ENCODE measurements at places on chromosomes 6 and 20.
A peak's percentile ranks its signal among the peaks of the same experiment; 100 is the strongest.

GRCh38 chr6:139663996-139664395 is 289.5 kb upstream of the CITED2 start:
- no peak for DNase-seq

DNA sequence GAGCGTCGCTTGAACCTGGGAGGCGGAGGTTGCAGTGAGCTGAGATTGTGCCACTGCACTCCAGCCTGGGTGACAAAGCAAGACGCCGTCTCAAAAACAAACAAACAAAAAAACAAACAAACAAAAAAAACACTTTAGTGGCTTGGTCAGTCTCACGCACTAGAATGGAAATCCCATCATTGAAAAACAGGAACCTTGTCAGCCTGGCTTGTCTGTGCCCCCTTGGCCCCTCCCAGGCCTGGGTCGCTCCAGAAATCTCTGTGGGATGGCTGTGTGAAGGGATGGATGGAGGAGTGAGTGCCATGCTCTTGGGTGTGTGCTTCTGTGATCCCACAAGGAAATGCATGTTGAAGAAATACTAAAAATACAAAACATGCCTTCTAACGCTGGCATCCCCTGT is 20.9 kb upstream of the NAA20 start:
- DNase-seq, result no peak

- no peak for DNase-seq
Measured at GRCh38 chr20:57980506-57980905, 247.9 kb downstream of the ANKRD60 start.

GRCh38 chr6:156258981-156259380 is 518.2 kb upstream of the ARID1B start:
- no peak for DNase-seq

DNA sequence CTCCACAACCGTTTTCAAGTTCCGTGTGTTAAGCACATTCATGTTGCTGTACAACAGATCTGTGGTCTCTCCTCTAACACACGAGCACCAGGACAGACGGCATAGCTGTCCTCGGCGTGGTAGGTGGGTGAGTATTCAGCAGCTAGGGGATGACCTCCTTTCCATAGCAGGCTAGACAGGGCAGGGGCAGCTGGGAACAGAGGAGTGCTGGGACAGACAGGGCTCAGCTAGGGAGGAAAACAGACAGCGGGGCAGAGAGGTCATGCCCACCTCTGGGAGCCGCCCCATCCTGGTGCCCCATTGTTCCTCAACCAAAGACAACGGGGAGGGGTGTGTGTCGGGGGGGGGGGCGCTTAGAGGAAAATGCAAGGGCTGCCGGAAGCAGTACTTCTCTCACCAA is 271.5 kb upstream of the FOXQ1 start:
- DNase-seq, result no peak

- DNase-seq, result no peak
Measured at GRCh38 chr6:147087641-147088040, 116.6 kb upstream of the STXBP5 start.

DNA sequence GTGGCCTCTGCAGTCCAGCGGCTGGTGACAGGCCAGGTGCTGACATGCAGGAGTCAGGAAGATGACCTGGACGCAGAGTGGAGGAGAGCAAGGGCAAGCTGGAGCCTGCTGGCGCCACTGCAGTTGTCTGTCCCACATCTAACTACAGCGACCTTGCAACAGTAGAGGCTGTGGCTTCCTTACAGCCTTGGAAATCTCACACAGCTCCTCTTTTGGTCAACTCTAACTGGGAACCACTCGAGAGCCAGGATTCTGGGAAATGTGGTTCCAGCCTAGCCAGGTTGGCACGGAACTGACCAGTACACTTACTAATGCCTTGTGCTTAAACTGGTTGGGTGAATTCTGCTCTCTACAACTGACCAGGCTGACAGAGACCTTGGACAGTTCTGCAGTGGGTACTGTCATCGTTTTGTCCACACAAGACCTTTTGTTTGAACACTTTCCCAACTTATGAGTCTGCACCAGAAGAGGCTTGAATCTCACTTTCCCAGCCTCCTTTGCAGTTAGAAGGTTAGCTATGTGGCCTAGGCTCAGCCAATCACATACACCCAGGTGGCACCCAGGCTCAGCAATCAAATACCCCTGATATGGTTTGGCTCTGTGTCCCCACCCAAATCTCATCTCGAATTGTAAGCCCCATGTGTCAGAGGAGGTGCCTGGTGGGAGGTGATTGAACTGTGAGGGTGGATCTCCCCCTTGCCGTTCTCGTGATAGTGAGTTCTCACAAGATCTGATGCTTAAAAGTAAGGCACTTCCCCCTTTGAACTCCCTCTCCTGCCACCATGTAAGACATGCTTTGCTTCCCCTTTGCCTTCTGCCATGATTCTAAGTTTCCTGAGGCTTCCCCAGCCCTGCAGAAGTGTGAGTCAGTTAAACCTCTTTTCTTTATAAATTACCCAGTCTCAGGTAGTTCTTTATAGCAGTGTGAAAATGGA is 153.5 kb downstream of the ZMYND8 start:
- DNase-seq, result no peak

GRCh38 chr6:40733770-40734396 is 146.7 kb upstream of the LRFN2 start:
- no peak for DNase-seq

DNA sequence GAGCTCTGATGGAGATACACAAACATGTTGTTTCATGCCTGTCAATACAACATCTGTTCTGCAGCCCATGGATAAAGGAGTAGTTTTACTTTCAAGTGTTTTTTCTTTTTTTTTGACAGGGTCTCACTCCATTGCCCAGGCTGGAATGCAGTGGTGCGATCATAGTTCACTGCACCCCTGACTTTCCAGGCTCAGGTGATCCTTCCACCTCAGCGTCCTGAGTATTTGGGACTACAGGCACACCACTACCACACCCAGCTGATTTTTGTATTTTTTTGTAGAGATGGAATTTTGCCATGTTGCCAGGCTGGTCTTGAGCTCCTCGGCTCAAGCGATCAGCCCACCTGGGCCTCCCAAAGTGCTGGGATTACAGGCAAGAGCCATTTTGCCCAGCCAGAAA is 97.0 kb downstream of the SMAP1 start:
- no peak for DNase-seq

DNA sequence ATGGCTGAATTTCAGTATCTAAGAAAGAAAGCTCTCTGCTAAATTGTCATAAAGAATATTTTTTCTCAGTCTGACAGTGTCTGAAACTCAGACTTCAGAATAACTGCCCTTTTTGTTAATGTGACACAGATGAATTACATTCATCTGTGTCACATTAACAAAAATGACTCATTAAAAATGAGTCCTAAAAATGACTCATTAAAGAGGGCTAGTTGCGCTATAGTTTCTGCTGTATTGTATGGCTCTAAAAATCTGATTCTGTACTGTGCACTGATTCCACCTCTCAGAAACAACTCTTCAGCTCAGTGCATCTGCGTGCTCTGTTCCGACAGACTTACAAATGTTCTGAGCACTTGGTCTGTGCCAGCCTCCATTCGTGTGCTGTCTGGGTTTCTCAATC is 15.0 kb downstream of the RNF114 start:
- DNase-seq, result no peak

- DNase-seq, result no peak
Measured at GRCh38 chr6:79737172-79737571, 106.0 kb downstream of the SH3BGRL2 start.

GRCh38 chr6:151284548-151285017 is 44.8 kb downstream of the AKAP12 start:
- DNase-seq, result no peak

- no peak for DNase-seq
Measured at GRCh38 chr20:50561379-50562078, 51.3 kb downstream of the PTPN1 start.

GRCh38 chr6:129849456-129849855 is 11.7 kb downstream of the TMEM244 start:
- no peak for DNase-seq

DNA sequence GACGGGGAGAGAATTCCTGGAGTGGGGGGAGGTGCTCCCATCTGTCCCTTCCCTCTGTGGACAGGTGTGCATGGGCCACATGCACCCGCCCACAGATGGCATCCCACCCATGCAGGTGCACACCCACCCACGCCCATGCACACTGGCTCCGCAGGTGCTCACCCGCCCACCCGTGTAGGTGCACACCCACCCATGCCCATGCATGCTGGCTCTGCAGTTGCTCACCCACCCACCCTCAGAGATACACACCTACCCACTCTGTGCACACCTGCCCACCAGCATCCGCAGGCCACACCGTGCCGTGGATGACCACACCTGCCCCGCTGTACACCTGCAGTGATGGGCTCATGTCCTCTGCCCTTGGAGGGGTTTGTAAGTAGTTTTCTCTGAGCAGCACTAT is 132.0 kb downstream of the PHACTR3 start:
- DNase-seq, result no peak

DNA sequence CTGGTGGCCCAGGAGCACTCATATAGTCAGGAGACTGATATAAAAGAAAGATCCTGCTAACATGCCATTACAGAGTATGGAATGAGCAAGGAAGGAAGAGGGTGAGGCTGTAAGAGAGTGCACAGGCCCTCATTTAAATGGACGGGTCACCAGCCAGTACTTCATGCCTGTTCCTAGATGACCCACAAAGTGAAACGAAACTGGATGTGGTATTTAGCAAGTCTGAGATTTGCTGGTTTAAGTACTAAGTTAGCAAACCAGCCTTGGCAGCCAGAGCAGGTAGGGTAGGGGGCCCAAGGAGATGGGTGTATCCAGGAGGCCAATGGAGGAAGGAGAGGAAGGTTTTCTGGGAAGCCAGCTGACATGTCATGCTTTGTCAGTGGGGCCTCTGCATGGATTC is 15.9 kb downstream of the NT5E start:
- peak; percentile 57 for DNase-seq

GRCh38 chr20:31764641-31765305 is 25.7 kb downstream of the TPX2 start:
- no peak for DNase-seq

DNA sequence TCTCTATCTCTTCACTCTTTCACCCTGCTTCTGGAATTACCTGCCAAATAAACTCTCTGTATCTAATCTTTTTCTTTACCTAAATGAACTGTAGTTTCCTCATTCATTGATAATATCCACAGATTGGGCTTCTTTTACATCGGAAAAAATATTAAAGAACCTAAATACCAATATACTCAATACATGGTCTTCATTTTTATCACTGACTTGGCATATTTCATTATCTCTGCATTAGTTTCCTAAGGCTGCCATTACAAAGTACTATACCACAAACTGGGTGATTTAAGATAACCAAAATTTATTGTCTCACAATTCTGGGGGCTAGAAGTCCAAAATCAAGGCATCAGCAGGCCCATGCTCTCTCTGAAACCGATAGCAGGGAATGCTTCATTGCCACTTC is 411.9 kb upstream of the SPTLC3 start:
- DNase-seq, result no peak

Measured in MM.1S (cell line).